ENCODE measurements at places on chromosomes 5 and 9.

DNA sequence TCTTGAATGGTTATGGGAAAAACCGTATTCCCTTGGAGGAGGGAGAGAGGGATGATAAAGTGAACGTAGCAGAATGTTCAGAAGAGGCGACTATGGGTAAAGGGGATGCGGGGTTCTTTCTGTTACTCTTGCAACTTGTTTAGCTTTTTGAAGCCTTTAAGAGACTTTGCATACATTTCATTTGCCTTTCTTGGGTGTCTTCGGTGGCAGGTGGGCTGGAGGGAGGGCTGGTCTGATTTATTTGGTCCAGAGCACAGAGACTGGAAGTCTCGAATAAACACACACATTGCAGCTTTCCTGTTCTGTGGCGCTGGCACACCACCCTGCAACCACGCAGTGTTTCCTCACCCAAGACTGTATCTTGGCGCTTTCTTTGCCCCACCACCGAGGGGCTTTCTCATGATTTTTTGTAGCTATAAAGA lies 23.2 kb downstream of the TTF1 start:
- DNase-seq = no peak

GRCh38 chr5:161946911-161947310 lies 99.0 kb downstream of the GABRA1 start:
- DNase-seq = no peak

GRCh38 chr9:96040591-96041461 lies 165.3 kb downstream of the ERCC6L2 start:
- DNase-seq = no peak

GRCh38 chr9:94082553-94082952 lies 1.7 kb upstream of the PTPDC1 start:
- DNase-seq = no peak

- DNase-seq = no peak
Measured at GRCh38 chr5:172932313-172933017, 26.8 kb upstream of the RPL26L1 start.

- no peak for DNase-seq
Measured at GRCh38 chr5:134545070-134545868, 19.8 kb downstream of the JADE2 start.

GRCh38 chr5:132385326-132386105 lies 16.0 kb downstream of the SLC22A5 start:
- peak; percentile 16 for DNase-seq

- no peak for DNase-seq
Measured at GRCh38 chr5:157494178-157494832, 34.3 kb downstream of the NIPAL4 start.

DNA sequence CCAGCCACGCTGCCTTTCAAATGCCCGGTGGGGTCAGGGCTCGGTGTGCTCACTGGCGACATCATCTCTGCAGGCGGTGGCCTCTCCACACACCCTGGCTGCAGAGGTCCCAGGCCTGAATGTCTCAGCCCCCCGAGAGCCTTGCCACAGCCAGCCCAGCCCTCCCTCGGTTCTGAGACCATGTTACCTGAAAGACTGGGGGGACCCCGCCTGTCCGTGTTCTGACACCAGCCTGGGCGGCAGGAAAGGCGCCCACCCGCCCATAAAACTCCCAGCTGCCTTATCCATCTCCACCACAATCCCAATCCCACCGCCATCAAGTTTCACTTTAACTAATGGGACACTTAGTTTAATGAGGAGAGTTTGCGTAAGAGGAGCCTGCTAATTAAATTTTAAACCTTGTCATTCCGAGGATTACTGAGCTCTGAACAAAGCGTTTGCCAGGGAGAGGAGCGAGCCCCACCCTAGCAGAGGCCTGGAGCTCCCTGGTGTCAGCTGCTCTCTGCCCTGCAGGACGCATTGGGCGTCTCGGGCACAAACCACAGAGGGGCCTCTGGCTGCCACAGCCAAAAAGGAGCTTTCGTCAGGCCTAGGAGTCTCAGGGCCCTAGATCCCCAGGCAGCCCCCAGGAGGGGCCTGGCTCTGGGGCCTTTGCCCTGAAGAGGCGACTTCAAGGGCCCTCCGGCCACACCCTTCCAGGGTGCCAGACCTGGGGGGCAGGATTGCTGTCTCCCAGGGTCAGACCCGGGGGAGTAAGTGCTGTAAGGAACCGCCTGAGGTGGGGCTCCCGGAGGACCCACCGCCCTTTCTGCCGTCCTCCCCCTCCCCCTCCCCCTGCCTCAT lies 15.3 kb downstream of the LHX3 start:
- no peak for DNase-seq

All from NCI-H2107 (cell line).